ENCODE measurements at places on chromosomes 4 and X. TPM values are rescaled to one million over a fixed set of nuclear protein-coding genes. Genes with fewer than 3 reads are reported as not detected.

Gene SULT1E1
- not detected for total RNA-seq

Gene PFKFB1
- 0.44 TPM for total RNA-seq

Gene PAGE2
- total RNA-seq, result not detected

DNA sequence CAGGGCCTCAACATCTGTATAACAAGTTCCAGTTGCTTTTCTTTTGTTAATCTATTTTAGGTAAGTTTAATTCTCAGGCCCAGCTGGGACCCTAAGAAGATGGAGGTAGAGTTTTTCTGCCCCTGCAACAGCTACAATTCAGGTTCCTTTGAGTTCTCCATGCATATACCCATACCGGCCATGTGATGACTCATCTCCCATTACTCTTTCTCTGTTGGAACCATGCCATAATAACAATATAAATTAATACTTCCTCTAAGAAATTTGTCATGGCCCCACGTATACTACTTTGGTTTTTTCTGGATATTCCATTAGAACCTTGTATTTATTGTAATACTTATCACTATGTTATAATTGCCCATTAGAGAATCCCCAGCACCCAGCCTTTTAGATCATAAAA lies 1.3 kb upstream of the INTU start:
- DNase-seq, result no peak

GRCh38 chr4:108263057-108263456 lies 94.3 kb upstream of the LEF1 start:
- no peak for DNase-seq

- no peak for DNase-seq
Observed at GRCh38 chrX:148271263-148271662, 229.2 kb upstream of the AFF2 start.

DNA sequence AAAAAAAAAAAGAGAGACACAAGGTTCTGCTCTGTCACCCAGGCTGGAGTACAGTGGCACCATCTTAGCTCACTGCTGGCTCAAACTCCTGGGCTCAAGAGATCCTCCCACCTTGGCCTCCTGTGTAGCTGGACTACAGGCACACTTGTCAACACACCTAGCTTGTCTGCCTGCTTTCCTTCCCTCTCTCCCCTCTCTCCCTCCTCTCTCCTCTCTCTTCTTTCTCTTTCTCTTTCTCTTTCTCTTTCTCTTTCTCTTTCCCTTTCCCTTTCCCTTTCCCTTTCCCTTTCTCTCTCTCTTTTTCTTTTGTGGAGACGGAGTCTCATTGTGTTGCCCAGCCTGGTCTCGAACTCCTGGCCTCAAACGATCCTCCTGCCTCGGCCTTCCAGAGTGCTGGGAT lies 132.1 kb downstream of the DIPK2B start:
- no peak for DNase-seq

- DNase-seq, result no peak
Observed at GRCh38 chr4:26821677-26822503, 38.8 kb upstream of the STIM2 start.

GRCh38 chr4:95462921-95463320 lies 85.9 kb downstream of the UNC5C start:
- DNase-seq, result no peak

DNA sequence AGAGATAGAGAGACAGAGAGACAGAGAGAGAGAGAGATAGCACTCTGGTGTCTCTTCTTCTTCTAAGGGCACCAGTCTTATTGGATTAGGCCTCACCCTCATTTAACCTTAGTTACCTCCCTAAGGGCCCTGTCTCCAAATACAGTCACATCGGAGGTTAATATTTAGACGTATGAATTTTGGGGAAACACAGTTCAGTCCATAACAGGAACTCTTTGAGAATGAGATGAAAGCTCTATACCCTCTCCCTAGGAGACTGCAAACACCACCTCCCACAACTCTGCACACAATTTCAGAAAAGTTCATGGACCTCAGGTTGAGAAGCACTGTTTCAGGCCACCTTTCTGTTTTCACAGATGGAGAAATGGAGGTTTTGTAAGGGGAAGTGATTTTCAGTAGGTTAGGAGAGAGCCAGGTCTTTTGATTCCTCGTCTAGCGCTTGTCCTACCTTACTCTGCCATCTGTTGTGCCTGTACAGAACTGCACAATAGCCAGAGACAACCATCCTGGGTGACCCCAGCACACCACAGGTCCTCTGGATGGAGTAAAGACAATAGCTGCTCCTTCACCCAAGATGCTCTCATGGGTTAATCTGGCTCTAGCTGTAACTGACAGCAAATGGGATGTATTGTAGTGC lies 16.9 kb upstream of the LOC101059915 start:
- DNase-seq, result no peak

DNA sequence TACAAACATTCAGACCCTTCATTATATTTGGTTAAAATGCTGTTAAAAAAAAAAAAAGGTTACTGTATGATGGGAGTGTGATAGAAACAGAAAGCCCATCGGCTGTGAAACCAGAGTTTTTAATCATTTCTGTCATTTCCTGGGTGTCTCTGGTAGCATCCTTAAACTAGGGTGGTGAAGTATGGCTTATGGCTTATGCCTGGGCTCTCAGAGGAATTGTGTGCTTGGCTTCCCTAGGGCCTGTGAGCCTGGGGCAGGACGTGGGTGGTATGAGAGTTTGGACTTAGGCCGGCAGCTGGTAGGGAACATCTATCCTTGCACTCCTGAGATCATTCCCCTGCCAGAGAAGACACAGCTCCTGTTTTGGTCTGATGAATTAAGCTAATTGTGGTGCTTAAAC lies 52.2 kb downstream of the DCUN1D4 start:
- no peak for DNase-seq

DNA sequence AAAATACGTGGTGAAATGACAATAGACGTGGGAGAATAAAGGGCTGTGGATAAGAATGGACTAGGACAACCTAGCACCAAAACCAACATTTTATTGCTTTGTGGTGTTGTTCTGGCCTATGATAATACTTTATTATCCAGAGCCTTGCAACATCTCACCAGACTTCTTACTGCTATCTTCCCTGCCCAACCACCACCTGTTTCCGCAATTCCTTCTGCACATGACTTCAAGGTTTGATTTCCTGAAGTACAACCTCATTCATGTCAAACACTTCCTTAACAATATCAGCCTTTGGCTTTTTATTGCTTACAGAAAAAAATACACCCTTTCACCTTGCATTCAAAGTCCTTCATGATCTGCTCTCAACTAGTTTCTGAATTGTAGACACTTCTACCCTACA lies 84.8 kb downstream of the RTL3 start:
- DNase-seq, result no peak

DNA sequence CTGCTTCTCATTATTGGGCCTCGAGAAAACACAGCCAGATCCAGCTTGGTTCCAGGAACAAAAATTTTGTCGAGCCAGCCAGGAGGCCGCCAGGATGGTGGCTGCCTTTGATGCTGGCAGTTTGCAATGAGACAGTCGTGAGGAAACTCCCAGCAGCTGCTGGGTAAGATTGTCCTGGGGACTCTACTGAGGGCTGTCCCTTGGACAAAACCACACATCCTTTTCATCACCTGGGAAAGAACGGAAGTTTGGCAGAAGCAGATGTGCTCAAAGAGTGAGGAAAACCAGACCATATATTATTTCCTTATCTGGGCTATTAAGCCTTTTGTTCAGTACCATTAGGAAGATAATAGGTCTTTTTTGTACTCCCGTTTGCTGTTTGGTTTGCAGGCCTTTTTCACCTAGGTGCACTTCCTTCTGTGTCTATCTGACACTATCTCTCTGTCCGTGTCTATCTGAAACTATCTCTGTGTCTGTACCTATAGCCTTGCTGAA lies 13.4 kb upstream of the PAPSS1 start:
- DNase-seq, result no peak

GRCh38 chr4:822361-823175 lies 3.4 kb downstream of the CPLX1 start:
- no peak for DNase-seq

DNA sequence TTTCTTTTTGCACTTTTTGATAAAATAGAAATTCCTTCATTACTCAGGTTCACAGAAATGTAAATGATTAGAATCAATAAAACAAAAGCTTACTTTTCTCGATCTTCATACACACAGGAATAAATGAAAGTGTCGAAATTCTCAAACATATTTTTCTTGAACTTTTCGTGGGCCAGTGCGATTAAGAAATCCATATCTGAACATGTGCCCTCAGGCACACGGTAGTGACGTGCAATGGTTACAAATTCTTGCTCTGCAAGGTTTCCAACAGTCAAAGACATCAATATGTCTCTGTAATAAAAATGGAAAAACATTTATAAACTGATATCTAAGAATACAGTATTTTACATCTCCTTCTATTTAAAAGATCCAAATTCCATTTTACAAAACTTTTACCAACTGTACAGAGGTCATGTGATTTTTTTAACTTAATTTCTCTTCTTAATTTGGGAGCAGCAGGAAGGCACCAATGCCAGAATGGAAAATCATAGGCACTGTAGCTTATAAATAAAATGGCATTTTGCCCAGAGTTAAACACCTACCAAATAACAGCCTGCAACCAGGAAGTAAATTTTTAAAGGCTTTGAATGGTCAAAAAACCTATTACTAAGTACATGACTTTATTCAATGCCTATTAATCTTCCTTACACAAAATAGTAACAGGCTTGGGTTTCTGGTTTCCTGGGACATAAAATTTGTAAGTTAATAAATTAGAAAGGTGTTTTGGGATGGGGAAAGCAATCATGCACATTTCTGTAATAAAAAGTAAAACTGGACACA lies 165.0 kb downstream of the EFHC2 start:
- no peak for DNase-seq

GRCh38 chr4:172826346-172826745 lies 342.3 kb upstream of the GALNT7 start:
- no peak for DNase-seq

DNA sequence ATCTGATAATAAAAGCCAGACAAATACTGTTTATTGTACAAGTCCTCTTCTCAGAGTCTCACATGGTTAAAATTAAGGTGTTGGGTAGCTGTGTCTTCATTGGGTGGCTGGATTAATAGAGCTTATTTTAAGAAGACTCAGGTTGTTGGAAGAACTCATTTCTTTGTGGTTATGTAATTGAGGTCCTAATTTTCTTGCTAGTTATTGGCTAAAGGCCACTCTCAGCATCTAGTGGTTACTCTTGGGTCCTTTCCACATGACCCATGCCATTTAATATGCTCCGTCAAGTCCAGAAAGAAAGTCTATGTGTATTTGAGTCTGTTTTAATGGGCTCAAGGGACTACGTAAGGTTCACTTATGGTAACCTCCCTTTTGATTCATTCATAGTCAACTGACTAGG lies 1668.6 kb upstream of the AGA start:
- DNase-seq, result no peak

- DNase-seq, result peak; percentile 90
Observed at GRCh38 chr4:39527296-39528060, at the start of gene UGDH. Gene UGDH, minus strand, starts transcription at chr4:39527439. Its CDS starts 5,927 bp downstream, at chr4:39521512.

DNA sequence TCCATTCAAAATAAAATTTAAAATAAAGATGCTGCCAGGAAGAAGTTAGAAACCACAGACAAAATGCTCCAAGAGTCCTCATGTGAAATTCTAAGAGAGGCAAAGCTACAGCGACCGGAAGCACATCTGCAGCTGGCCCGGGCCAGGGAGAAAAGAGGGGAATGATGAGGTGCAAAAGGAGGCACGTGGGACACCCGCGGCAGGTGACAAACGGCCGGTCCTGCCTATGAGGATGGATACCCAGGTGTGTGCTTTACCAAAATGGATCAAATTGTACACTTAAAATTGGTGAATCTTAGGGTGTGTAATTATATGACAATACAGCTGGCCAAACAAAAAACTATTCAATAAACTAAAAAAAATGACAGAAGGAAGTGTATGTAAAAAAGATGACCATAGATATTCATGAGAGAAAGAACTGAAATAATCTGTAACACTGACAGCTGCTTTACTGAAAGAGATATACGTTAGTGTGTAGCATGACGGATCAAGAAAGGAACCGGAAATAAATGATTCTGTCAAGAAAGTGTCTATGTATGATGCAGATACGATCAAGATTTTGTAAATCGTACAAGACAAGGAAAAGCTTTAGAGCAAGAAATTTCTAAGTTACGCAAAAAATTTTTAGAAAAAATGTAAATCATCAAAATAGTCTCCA lies 29.5 kb downstream of the PPP2R3B start:
- no peak for DNase-seq

DNA sequence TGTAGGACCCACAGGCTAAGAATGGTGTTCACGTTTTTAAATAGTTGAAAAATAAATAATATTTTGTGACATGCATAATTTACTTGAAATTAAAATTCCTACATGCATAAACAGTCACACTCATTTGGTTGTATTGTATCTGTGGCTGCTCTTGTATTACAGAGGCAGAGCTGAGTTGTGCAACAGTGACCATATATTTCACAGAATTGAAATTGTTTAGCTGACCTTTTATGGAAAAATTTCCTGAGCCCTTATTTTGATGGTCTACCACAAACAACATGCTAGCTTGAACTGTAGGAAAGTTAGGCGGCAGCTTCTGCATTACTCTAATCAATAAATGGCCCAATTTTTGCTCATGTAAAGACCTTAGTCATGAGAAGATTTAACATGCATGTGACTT lies 633.4 kb upstream of the AADAT start:
- no peak for DNase-seq

Data from naive thymus-derived CD8-positive, alpha-beta T cell (primary cell).